ENCODE measurements at places on chromosomes 5 and 9. TPM values are rescaled to one million over a fixed set of nuclear protein-coding genes. Genes with fewer than 3 reads are reported as not detected.

GRCh38 chr5:73668017-73668416 lies 42.0 kb downstream of the ARHGEF28 start:
- H3K36me3 ChIP-seq: peaks cover 6% of the 10 kb centered on the region
- H3K4me1 ChIP-seq: peaks cover 6% of the 10 kb centered on the region
- no peaks in the 10 kb centered on the region for H3K27me3 ChIP-seq
- no peak for DNase-seq
- H3K27ac ChIP-seq: no peak overlapping the region
- peak overlapping the region; percentile 14 for H3K4me3 ChIP-seq

DNA sequence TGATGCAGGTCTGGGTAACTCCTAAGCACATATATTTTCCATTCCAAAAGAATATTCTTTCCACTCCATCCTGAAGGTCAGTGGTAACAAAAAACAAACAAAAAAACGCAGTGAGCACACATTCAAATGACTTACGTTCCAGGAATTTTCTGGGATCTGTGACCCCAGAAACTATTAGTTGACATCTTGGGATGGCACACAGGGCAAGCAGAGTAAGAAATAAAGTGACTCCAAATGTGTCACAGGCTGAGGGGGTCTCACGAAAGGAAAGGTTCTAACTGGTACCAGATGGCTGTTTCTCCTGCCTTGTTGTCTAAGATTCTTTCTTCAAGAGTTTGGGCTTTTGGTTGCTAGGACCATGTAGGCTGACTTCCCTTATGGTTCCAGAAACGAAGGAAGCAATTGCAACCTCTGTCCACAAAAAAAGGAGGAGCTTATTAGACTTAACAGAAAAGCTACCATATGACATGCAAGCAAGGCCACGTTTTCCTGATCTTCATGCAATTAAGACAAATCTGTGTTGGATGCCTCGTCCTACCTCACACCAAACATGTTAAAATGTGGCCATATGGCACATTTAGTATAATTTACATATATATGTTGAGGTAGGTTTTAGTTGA lies 32.7 kb downstream of the PTGS1 start:
- no peaks in the 10 kb centered on the region for H3K36me3 ChIP-seq
- H3K4me3 ChIP-seq: no peak overlapping the region
- no peak for DNase-seq
- H3K4me1 ChIP-seq: no peaks in the 10 kb centered on the region
- no peak overlapping the region for H3K27ac ChIP-seq

DNA sequence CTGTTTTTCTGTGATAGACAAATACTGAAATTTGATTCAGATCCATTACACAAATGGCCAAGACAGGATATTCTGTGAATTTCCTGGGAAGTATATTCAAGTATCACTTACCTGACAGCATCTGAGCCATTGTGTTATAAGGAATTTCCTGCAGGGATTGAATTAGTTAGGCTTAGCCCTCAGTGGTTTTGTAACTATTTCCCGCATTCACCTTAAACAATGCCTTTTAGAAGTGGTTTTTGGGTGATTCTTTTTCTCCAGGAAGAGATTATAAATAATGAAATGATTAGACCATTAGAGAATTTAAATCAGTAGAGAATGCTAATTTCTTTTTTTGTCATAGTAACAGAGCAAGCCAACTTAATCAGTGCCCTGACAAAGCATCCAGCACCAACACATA lies 30.6 kb downstream of the ITGA1 start:
- H3K27me3 ChIP-seq: no peaks in the 10 kb centered on the region
- H3K4me3 ChIP-seq: no peak overlapping the region

GRCh38 chr9:107942856-107943255 lies 453.3 kb upstream of the KLF4 start:
- H3K27me3 ChIP-seq: peaks cover 3% of the 10 kb centered on the region
- H3K4me1 ChIP-seq: no peaks in the 10 kb centered on the region
- no peak for DNase-seq
- H3K4me3 ChIP-seq: no peak overlapping the region

GRCh38 chr5:9160747-9161146 lies 385.1 kb downstream of the SEMA5A start:
- no peak overlapping the region for H3K4me3 ChIP-seq
- no peak overlapping the region for H3K27ac ChIP-seq
- peaks cover 7% of the 10 kb centered on the region for H3K4me1 ChIP-seq
- no peak for DNase-seq

DNA sequence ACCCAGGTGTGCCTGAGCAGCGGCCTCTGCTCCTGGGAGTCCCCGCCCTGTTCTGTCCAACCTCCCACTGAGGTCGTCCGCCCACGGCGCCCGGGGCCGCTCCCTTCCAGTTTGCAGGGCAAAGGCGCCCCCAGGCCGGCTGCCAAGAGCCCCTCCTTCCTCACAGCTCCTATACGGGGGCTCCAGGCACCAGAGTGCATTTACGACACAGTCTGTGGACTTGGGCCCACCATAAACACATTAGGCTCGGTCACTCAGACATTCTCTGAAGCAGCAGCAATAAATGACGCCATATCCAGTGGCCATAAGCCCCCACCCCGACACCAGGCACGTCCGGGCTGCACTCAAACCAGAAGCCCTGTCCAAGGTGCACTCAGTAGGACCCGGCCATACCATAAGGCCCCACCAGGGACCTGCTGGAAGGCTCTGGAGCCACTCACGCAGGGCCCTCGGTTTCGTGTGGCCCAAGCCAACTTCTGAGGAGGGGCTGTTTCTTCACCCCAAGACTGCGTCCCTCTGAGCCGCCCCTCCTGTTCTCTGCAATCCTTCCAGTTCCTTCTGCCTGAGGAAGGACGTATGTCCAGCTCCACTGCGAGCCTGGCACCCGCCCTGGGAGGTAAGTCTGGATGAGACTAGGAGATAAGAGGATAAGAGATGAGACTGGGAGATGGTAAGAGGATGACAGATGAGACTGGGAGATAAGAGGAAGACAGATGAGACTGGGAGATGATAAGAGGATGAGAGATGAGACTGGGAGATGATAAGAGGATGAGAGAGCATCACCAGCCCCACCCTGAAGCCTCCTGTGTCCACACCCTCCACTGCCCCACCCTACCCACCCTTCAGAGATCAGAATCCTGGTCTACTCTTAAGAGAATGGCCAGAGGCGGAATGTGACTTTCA lies 26.7 kb downstream of the SLC6A18 start:
- H3K4me3 ChIP-seq: no peak overlapping the region
- no peaks in the 10 kb centered on the region for H3K36me3 ChIP-seq
- no peak overlapping the region for H3K27ac ChIP-seq
- no peak for DNase-seq
- H3K27me3 ChIP-seq: peaks cover 5% of the 10 kb centered on the region
- H3K4me1 ChIP-seq: no peaks in the 10 kb centered on the region

- H3K27me3 ChIP-seq: no peaks in the 10 kb centered on the region
- peaks cover 11% of the 10 kb centered on the region for H3K4me1 ChIP-seq
- H3K4me3 ChIP-seq: no peak overlapping the region
- H3K27ac ChIP-seq: no peak overlapping the region
Observed at GRCh38 chr5:149851211-149851610, 93.4 kb downstream of the PDE6A start.

DNA sequence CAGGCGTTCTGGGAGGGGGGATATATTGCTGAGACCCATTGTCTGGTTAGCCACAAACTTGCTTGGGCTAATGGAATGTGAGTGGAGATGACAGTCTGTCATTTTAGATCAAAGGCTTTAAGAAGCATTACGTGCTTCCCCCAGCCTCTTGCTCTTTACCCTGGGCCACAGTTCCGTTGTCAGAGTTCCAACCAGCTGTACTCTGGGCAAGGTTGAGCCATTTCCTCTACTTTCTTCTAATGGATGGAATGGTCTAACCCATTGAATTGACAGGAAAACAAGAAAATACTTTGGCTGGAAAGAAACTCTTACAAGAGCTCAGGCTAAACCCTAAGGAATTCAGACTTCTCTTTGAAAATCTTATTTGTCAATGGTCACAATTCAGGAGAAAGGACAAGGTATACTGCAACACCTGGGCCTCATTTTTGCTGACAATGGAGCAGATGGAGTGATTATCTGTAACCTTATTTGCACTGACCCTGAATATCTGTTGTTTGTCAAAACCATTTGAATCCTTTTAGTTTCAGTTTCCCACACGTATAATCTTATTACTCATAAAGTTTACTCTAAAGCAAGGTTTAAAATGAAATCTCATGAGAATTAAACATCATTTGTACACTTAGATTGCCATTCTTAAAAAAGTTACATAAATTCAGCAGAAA lies 231.4 kb downstream of the PDE4D start:
- peaks cover 46% of the 10 kb centered on the region for H3K4me1 ChIP-seq
- no peak for DNase-seq
- peak overlapping the region; percentile 64 for H3K27ac ChIP-seq
- H3K27me3 ChIP-seq: no peaks in the 10 kb centered on the region

DNA sequence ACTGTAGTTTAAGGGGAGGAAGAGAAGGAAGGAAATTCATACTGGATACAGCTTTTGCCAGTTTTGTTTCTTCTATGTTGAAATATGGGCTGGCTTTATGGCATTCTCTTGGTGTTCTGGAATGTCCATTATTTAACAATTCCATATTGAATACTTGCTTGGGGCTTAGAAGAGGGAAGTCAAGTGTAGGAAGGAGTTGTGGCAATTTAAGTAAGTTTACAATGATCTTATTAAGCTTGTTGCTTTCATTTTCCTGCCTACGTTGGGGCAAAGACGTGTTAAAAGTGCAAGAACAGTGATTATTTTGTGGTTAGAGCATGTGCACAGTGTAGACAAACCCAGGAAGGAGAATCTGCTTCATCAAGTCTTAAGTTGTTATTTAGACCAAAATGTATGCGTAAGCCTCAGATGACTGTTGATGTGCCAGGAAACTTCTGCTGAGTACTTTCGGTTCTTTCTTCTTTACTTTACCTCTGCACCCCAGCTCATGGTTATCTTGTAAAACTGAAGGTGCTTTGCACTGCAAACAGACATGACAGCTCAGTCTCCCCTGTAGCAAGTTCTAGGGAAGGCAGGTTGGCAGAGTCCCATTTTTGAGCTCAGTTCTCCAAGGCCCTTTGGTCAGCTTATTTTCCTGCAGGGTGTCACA lies 75.8 kb downstream of the F2RL2 start:
- H3K36me3 ChIP-seq: no peaks in the 10 kb centered on the region
- H3K4me3 ChIP-seq: peak overlapping the region; percentile 14
- DNase-seq: no peak
- peaks cover 35% of the 10 kb centered on the region for H3K4me1 ChIP-seq
- no peak overlapping the region for H3K27ac ChIP-seq
- H3K27me3 ChIP-seq: peaks cover 12% of the 10 kb centered on the region

DNA sequence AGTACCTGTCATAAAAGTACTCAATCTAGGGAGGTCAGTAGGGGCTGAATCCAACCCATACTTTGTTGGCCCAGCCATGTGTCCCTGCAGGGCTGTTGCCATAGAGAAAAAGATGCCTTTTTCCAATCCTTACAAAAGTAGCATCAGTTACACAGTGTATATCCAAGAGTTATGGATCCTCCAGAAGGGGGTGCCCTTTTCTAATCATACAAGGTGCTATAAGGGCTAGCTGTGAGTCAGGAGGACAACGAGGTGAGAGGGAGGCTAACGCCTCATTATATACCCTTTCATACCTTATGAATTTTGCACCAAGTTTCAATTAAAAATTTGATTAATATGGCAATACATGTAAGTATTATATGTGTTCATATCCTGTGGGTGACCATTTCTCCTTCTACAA lies 4.8 kb downstream of the KIAA0825 start:
- H3K27ac ChIP-seq: no peak overlapping the region
- H3K4me3 ChIP-seq: no peak overlapping the region
- no peaks in the 10 kb centered on the region for H3K36me3 ChIP-seq
- DNase-seq: no peak
- peaks cover 7% of the 10 kb centered on the region for H3K4me1 ChIP-seq

GRCh38 chr5:180202939-180203573 lies 6.0 kb downstream of the RASGEF1C start:
- H3K4me1 ChIP-seq: peaks cover 3% of the 10 kb centered on the region
- H3K27me3 ChIP-seq: peaks cover 11% of the 10 kb centered on the region
- H3K36me3 ChIP-seq: no peaks in the 10 kb centered on the region
- DNase-seq: no peak

DNA sequence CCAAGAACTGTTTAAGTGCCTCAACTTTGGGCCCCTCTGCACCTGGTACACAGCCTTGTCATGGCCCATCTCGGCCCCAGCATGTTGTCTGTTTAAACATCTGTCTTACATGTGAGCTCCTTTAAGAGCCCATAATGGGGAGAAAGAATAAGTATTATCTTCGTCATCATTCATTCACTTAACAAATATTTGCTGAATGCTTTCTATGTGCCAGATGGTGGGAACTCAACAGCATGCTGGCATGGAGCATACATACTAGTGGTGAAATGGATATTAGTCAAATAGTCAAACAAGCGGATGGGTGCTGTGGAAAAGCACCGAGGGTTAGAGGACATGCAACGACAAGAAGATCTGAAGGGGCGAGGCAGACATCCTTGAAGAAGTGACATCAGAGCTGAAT lies 54.5 kb downstream of the GABBR2 start:
- H3K36me3 ChIP-seq: no peaks in the 10 kb centered on the region
- peaks cover 4% of the 10 kb centered on the region for H3K27me3 ChIP-seq
- no peaks in the 10 kb centered on the region for H3K4me1 ChIP-seq
- DNase-seq: no peak

GRCh38 chr9:1454211-1454610 lies 404.1 kb downstream of the DMRT2 start:
- H3K4me3 ChIP-seq: no peak overlapping the region
- H3K36me3 ChIP-seq: no peaks in the 10 kb centered on the region
- no peak for DNase-seq
- H3K27ac ChIP-seq: no peak overlapping the region
- peaks cover 20% of the 10 kb centered on the region for H3K4me1 ChIP-seq
- no peaks in the 10 kb centered on the region for H3K27me3 ChIP-seq

DNA sequence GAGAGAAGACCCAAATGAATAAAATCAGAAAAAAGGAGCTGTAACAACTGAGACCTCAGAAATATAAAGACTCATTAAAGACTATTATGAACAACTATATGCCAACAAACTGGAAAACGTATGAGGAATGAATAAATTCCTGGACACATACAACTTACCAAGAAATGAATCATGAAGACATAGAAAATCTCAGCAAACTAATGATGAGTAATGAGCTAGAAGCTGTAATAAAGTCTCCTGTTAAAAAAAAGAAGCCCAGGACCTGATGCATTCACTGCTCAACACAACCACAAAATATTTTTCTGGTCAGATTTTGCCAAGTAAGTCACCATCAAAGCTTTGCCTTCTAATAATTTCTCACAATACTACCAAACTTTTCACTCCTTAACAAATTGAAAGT lies 666.7 kb downstream of the LRRC70 start:
- H3K4me3 ChIP-seq: no peak overlapping the region
- no peak overlapping the region for H3K27ac ChIP-seq
- H3K4me1 ChIP-seq: no peaks in the 10 kb centered on the region

GRCh38 chr9:72257814-72258213 lies 107.2 kb downstream of the ZFAND5 start:
- H3K36me3 ChIP-seq: no peaks in the 10 kb centered on the region
- no peaks in the 10 kb centered on the region for H3K4me1 ChIP-seq
- no peak overlapping the region for H3K27ac ChIP-seq
- no peak overlapping the region for H3K4me3 ChIP-seq

GRCh38 chr5:66929281-66929680 lies 267.3 kb downstream of the CD180 start:
- no peaks in the 10 kb centered on the region for H3K4me1 ChIP-seq
- H3K4me3 ChIP-seq: no peak overlapping the region
- H3K27ac ChIP-seq: no peak overlapping the region
- no peak for DNase-seq
- no peaks in the 10 kb centered on the region for H3K27me3 ChIP-seq

Gene GABRP
- total RNA-seq: 55.6 TPM

Gene ZNF618
- total RNA-seq: 23.7 TPM

Gene CAST
- total RNA-seq: 388 TPM

Gene LURAP1L
- 8.7 TPM for total RNA-seq
